H7 (cell line): ENCODE measurements at places on chromosomes 3 and 15. TPM values are rescaled to one million over a fixed set of nuclear protein-coding genes. Genes with fewer than 3 reads are reported as not detected.

Gene PDE12
- 13.2 and 16.1 TPM in 2 replicates for total RNA-seq

DNA sequence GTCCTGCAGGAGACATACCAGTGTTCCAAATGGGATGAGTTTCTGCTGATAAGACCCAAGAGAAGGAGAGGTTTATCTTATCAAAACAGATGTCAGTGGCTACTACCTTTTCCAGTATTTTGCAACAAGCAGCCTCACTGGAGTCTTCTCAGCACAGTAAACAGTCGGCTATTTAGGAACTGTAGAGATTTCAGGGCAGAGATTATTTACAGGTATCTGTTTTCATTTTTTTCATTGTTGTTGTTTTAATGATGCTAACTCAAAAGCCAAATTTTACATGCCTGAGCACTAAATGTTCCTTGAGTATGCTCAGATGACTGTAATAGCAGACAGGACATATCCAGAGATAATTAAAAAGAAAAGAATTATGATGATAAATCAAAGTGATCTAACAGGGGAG lies 252.1 kb downstream of the EPHA6 start:
- no peak for DNase-seq

DNA sequence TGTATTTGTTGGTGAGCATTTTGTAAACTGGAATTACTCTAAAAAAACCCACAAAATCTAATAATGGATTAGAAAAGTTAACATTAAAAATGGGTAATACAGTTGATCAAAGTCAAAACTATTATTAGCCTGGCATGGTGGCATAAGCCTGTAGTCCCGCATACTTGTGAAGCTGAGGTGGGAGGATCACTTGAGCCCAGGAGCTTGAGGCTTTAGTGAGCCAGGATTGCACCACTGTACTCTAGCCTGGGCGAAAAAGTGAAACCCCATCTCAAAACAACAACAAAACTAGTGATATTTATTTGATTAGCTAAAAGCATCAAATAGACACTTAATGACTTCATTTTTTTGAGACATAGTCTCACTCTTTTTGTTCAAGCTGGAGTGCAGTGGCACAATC lies 3.6 kb downstream of the SNX1 start:
- no peak for DNase-seq

- DNase-seq = no peak
These were observed 856.4 kb upstream of the ALCAM start for GRCh38 chr3:104510131-104510849.

- no peak for DNase-seq
These were observed 109.9 kb upstream of the TTC14 start for GRCh38 chr3:180492047-180492446.
